ENCODE measurements at places on chromosomes 2 and 18. TPM values are rescaled to one million over a fixed set of nuclear protein-coding genes. Genes with fewer than 3 reads are reported as not detected.

The AQP12B gene
- not detected for total RNA-seq

The CNDP1 gene
- not detected for total RNA-seq

The CLASP1 gene
- 29.2 TPM for total RNA-seq

The LYPD6B gene
- total RNA-seq = 112 TPM

GRCh38 chr2:103327386-103327785 is 565.6 kb downstream of the TMEM182 start:
- DNase-seq = no peak

GRCh38 chr2:43027097-43027873 is 199.1 kb downstream of the ZFP36L2 start:
- DNase-seq = no peak

DNA sequence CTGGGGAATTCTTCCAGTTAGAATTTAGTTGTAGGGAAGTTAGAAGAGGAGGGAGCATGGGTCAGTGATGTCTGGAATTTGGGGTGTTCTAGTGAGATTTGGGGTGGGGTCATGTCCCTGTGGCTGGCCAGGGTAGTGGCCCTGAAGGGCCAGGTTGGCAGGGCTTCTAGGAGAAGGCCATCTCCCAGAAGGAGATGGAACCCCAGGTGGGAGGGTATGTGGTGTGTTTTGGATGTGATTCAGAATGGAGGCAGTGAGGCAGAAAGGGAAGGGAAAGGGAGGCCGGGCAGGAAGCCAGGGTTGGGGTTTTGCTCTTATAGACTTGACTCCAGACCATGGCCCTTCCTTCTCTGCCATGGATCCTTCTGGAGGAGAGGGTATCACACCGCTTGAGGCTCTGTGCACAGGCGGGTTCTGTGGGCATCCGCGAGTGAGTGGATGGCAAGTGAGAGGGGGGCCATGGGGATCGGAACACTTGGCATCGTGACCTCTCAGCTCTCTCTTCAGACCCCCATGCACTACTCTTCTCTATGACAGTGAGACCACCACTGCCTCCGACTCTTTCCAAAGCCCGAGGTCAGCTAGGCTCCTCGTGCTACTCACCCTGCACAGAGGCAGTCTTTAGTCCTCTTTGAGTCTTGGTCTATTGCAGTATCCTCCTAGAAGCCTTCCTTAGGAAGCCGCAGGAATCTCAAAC is 7.3 kb downstream of the GREB1 start:
- DNase-seq = no peak

DNA sequence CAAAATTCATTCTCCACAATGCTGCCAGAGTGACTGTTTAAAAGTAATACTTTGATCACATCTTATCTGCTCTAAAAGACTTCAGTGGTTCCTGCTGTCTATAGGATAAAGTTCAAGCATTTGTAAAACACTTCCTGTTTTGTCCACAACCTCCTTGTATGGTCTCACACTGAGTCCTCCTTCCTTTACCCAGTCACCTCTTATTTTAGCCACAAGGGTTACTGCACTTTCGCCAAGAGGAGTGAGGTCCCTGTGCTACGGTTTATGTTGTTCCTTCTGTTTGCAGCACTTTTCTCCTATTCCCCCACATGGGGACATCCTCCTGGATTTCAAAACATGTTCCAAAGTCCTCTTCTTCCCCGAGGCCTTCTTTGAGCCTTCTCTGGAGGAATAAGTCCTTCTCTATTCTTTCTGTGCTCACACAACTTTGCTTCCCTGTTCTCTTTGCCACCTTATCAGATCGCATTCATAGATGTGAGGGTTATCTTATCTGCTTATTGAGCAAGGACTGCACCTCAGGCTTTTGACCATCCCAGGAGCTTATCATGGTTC is 112.2 kb upstream of the NABP1 start:
- DNase-seq = no peak

DNA sequence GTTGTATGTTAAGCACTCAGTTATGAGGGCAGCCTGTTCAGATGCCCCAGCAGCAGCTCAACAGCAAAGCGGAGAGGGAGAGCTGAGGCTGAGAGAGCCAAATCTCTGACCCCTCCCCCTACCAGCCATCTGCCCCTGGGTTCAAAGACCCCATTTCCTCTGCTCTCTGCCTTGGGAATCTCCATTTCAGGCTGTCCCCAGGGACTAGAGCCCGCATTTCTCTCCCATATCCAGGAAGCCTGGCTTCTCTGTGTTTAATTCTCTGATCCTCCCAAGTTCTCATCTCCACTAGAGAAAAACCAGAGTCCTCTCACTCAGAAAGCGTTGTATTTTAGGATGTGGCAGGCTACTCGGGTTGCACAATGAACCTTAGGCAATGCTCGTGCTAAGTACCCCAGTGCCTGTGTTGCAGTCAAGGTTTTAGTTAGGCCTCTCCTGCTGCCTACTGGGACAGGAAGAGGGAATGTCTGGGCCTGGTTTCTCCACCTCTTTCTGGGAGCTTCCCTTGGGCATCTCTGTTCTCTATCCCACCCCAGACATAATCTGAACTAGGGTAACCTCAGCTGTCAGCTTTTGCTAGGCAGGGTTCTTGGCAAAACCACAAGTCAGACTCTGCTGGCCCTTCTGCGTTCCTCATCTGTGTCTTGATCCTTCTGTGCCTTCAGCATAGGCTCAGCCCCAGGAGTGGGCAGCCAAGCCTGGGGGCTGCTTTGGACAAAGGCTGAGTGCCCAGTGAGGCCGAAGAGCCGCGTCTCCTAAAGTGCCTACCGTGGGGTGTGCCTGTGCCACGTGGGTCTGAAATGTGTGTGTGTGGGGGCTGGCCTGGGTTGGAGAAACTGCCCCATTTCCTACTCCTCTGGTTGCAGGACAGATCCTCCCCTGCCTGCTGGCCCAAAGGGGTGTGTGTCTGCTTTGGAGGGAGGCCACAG is 96.8 kb downstream of the STPG4 start:
- DNase-seq = no peak

DNA sequence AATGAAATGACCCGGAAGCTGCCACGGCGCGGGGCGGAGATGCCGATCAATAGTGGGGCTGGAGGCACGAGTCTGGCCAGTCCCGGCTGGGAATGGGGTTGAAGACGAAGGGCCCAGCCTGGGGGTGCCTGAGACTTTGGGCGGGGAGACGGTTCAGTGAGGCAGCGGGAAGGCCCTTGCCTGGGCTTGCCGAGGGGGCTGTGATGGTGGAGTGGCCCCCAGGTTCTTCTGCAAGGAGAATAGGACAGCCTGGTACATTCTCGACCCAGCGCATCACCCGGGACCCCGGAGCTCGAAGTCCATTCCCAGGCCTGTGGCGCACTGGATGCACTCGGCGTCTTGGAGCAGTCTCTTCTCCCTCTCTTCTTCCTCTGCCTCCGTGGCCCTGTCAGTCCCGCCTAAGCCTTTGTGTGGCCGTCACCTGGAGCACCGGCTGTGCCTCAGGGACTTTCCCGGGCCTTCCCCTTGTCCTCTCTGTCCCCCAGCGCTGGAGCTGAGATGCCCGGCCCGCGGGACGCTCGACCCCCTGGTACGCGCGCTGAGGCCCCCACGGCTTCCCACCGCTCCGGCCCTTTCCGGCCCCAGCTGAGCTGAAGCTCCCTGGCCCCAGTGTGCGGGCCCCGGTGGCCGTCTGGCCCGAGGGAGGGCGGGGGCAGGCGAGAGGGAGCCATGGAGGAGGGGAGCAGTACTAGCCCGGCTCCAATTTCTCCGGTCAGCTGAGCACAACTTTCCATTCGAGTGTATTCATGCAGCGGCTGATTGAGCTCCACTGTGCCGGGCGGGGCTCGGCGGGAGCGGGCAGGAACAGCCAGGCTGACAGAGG is 8.0 kb downstream of the SIX3 start:
- DNase-seq = no peak

DNA sequence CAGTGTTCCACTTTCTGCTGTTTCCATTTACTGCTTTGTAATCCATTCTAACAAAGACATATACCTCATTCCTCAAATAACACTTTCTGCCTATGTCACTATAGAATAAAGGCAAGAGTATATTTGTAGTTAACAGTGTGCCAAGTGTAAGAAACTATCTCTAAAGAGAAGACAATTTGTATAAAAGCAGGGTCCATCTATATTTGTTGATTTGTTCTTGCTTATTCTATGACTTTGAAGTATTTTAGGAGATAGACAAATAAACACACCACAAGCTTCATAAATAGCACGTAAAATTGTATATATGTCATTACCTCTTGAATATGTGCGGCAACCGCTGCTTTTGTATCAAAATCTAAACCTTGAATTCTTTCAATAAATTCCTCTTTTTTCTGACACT is 56.0 kb downstream of the CCDC88A start:
- DNase-seq = no peak

GRCh38 chr2:162293122-162293786 is 25.2 kb downstream of the IFIH1 start:
- DNase-seq = no peak

- no peak for DNase-seq
These were observed 12.0 kb downstream of the MEMO1 start for GRCh38 chr2:31998731-31999383.
